ENCODE measurements at places on chromosomes 6 and 20.

DNA sequence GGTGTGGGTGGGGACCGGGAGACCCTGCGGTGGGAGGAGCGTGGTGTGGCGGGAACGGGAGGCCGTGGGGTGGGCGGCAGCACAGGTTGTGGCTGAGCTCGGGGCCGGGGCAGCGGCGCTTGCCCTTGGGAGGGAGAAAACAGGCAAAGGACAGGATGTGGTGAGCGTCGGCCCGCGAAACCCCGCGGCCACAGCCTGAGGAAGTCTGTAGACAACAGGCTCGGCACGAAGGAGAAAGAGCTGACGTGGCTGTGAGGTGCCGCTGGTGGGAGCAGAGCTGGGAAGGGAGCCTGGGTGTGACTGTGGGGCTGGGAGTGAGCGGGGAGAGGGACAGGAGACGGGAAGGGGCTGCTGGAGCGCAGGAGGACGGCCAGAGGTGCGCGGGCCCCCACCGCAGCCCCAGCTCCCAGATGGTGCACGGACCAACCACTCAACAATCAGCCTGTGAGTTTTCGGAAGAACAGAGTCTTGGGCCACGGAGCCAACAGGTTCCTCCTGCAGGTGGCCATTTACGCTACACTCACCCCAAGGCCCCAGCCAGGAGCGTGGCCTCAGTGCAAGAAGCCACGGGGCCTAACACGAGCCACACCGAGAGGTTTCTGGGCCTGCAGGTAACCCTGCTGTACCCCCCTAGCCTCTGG, 202.8 kb downstream of the DLL1 start:
- no peak for DNase-seq

DNA sequence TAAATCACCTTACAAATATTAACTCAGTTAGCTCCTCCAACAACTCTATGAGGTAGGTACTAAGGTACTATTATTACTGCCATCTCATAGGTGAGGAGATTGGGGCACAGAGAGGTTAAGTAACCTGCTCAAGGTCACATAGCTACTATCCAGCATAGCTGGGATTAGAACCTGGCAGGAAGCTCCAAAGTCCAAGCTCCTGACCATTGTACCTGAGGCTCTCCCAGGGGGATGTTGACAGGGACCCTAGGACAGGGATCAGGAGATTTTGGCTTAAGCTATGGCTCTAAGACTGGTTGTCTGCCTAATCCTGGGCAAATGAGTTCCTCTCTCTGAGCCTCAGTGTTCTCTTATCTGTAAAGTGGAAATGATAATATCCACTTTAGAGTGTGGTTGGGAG, 59.3 kb downstream of the HNF4A start:
- DNase-seq: no peak

GRCh38 chr6:11607383-11607782, 69.8 kb downstream of the TMEM170B start:
- peak; percentile 65 for DNase-seq

- DNase-seq: no peak
Observed at GRCh38 chr6:166483573-166484250, 101.0 kb upstream of the MPC1 start.

GRCh38 chr20:59075934-59076508, 33.4 kb upstream of the PRELID3B start:
- no peak for DNase-seq

- DNase-seq: peak; percentile 46
Observed at GRCh38 chr20:19880256-19881079, 122.4 kb downstream of the RIN2 start.

- no peak for DNase-seq
Observed at GRCh38 chr6:79231101-79231500, 3.4 kb downstream of the HMGN3 start.

DNA sequence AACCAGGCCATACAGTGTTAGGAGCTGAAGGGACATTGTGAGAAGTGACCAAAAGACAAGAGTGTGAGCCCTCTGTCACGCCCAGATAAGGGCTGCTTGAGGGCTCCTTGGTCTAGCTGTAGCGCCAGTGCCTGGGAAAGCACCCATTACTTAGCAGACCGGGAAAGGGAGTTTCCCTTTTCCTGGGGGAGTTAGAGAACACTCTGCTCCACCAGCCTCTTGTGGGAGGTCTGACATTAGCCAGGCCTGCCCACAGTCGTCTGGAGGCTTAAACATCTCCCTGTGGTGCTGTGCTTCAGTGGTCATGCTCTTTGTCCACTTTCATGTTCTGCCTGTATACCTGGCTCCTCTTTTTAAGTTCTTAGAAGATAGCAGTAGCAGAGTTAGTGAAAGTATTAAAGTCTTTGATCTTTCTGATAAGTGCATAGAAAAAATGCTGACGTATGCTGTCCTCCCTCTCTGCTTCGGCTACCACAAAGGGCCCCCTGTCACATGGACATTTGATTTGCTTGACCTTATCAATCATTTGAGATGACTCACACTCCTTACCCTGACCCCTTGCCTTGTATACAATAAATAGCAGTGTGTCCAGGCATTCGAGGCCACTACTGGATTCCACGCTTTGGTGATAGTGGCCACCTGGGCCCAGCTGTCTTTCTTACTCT, 201.5 kb upstream of the ECI2 start:
- no peak for DNase-seq

GRCh38 chr20:21353236-21353635, 44.1 kb downstream of the NKX2-4 start:
- peak; percentile 46 for DNase-seq
